Activated T-cell treated with anti-CD3 and anti-CD28 coated beads, Interleukin-2, amount 50 U/mL, for 4 hours (primary cell): ENCODE measurements at places on chromosomes 16 and 17. TPM values are rescaled to one million over a fixed set of nuclear protein-coding genes. Genes with fewer than 3 reads are reported as not detected.

DNA sequence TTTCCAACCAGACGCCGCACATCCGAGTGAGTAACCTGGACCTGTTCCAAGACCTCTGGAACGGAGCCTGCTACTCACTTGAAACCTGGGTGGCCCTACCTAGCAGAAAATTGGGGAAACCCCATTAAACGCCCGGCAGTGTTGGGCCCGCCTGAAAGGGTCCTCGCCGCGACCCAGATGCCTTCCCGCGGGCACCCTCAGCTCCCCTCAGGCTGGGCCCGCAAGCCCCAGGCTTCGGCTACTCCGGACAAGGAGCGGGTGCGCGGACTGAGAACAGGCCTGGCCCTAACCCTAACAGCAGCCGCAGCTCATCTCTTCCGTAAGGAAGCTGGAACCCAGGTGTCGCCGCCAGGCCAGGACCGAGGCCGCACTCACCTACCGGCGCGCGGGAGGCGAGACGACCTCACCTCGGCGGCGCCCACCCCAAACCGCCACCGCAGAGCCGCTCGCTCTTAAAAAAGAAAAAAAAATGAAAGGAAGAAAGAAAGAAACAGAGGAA, 344 bp downstream of the PSME3IP1 start:
- no peak for DNase-seq

DNA sequence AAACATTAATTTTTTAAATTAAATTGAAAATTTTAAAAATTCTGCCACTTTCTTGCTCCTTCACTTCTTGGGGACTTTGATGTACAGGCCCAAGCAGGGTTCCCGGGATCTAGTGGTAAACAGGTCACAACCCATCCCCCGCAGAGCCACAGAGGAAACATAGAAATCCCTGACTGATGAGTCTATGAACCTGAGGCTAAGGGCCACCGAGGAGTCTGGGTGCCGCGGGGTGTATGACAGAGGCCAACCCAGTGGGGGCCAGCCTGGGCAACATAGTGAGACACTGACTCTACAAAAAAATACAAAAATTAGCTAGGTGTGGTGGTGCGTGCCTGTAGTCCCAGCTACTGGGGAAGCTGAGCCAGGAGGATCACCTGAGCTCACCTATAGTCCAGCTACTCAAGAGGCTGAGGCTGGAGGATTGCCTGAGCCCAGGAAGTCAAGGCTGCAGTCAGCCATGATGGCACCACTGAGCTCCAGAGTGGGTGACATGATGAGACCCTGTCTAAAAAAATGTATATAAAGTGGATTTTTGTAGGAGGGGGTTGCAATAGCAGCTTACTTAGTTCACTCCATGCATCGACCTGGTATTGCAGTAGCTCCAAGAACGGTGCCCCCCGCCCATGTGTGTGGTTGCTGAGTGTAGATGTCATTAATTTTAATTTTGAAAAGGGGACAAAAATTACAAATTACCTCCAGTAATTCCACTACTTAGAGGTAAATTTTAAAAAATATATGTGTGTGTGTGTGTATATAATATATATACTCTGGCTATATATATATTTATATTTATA, 9.2 kb upstream of the FLYWCH1 start:
- DNase-seq: no peak

GRCh38 chr16:55534756-55535155, 25.9 kb downstream of the LPCAT2 start:
- DNase-seq: no peak

DNA sequence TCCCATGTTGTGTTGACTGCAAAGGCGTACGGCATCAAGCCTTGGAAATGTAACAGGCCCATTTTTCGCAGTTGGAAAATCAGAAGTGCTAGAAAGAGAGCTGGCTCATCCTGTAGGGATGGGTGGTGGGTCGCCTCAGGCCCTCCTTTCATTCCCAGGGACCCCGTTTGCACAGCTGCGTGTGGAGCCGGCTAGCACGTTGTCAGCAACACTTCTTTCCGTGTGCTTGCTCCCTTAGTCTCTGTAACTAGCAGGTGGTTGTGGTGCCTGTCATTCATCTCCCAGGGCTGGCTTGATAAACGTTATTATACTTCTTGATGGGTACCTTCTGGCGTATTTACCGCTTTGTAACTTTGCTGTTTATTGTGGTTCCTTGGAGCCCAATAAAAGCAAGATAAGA, 239.0 kb upstream of the CACNG5 start:
- no peak for DNase-seq

DNA sequence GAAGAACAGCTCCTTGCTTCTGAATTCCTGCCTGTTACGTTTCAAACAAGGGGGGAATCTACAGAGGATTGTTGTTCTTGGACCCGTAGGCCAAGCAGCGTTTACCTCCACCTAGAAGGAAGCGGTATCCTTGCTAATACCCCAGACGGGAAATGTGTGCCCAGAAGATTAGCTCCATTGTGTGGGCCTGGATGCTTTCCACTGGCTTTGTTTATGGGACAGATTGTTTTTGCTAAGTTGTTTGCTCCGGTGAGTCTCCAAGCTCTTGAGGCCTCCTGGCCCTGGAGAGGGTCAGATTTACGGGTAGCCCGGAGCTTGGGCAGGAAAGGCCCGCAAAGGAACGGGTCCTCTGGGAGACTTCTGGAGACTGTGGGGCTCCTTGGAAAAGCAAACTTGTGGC, 28.4 kb upstream of the MRTFB start:
- no peak for DNase-seq

GRCh38 chr16:23318639-23319038, 16.5 kb downstream of the SCNN1B start:
- DNase-seq: no peak

- DNase-seq: no peak
Observed at GRCh38 chr17:61704935-61705449, 114.0 kb upstream of the NACA2 start.

DNA sequence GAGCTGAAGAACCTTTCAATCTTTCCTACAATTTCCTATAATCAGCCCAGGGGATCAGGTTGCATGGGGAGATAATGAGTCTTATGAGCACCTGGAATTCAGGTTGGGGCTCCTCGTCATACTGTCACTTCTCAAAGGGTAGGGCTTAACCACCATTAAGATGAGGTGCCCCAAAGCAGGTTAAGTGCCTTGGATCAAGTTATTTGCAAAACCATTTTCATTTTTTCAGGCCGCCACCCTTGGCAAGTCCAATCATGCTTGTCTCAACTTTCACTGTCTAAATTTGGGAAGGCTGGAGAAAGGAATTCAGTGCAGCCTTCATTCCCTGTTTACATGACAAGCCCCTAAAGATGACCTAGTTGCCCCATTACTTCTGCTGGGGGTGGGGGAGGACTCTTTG, 44.9 kb upstream of the TANGO6 start:
- DNase-seq: no peak

- DNase-seq: no peak
Observed at GRCh38 chr17:13776027-13776551, 174.4 kb upstream of the HS3ST3A1 start.

GRCh38 chr16:76574651-76575050, 297.4 kb downstream of the CNTNAP4 start:
- DNase-seq: no peak

DNA sequence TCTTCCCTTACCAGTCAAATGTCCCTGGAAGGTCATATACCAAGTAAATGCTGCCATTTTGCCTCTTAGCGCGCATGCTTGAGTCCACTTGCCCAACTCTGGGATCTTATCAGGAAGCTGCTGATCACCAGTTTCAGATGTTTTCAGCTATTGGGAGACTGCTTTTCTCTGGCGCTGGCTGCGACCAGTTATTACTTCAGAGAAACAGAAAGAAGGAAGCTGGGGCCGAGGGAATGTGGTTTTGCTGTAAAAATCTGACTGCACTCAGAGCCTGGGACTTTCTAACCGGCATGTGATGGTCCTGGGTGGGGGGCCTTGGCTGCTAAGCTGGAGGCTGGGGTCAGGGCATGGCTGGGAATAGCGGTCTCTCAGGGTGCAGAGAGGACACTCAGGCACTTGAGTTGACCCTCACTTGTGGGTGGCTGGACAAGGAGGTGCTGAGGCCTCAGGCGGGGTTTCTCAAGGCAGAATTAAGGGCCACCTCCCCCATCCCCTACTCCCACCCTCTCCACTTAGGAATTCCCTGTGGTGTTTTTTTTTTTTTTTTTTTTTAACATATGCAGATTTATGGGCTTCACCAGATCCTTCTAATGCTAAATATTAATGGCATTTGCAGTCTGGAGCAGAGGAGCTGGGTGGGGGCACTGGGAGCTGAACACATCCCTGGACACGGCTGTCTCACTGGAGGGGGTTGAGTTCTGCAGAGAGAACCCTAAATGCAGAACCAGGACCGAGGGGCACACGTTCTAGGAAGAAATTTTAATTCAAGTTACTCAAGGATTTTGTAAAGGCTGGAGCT, 145.8 kb downstream of the CYLD start:
- no peak for DNase-seq

GRCh38 chr17:55280212-55280611, 15.5 kb downstream of the HLF start:
- no peak for DNase-seq

- no peak for DNase-seq
Observed at GRCh38 chr16:49168126-49168525, 113.5 kb downstream of the CBLN1 start.

DNA sequence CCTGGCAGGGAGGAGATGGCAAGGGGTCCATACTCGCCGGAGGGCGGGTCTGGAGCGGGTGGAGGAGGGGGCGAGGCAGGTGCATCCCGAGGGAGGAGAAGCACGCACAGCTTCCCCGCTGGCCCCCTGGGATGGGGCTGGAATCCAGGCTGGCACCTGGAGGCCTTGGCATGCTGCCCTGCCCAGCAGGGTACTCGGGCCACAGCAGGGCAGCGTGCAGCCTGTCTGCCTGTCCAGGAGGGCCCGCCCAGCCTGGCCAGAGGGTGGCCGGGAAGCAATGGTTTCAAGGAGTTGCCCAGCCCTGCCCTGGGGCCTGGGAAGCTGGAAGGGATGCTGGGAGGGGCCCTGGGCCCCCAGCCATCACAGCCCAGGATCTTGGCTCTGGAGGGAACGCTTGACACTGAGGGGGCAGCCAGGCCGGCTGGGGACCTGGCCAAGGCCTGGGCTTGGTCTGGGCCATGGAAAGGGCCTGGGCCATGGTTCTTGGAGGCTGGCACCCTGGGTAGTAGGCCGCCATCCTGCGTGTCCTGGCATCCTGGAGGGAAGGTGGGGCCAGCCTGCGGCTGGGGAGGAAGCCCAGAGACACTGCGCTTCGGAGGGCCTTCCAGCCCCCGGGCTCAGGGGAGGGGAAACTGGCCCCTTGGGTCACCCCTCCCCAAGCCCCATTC, 1.1 kb downstream of the GLIS2 start:
- no peak for DNase-seq

GRCh38 chr17:54932711-54933110, 32.1 kb downstream of the TOM1L1 start:
- no peak for DNase-seq

GRCh38 chr16:16933861-16934260, 536.9 kb downstream of the XYLT1 start:
- no peak for DNase-seq

DNA sequence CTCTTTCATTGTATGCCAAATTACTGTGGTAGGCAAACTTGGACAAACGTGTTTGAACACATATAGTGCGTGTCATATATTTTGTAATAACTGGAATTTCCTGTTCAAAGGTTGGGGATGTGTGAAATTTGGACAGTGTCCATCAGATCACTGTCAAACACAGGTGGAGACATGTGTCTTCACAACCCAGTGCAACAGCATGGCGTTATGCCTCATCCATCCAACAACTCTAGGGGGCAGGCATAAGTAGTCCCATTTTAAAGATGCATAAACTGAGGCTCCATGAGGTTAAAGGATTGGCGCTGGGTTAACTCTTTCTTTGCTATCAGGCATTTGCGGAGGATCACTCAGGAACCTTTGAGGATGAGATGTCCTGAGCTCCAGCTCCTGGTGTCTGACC, 103.7 kb downstream of the RBFOX1 start:
- DNase-seq: no peak

GRCh38 chr16:75948441-75948840, 222.2 kb upstream of the CPHXL start:
- no peak for DNase-seq

DNA sequence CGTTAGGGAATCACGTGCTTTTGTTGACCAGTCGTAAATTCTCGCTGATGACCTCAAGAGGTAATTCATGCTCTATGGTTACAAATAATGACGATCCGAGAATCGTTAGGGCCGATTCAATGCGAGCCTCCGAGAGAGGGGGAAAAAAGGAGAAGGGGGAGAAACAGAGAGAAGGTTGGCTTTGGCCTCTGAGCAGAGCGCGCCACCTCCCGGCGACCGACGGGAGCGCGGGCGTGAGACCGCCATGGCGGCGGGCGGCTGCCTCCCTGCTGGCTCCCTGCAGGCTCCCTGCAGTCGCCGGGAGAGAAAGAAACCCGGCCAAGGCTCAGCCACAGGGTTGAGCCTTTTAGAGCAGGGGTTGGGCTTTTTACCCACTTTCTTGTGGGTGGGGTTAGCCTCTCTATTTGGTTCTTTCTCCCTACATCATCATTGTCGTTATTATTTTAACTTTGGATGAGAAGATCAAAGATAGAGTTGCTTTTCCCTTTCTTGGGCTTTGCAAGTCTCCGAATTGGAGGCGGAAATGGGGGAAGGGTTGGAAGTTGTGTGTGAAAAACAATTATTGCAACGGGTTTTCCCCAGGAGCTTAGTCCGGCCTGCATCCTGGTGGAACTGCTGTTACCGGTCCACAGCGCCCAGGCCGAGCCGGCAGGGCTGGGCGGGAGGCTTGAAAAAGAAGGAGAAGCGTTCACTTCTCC, 410 bp upstream of the HOXB5 start:
- DNase-seq: peak; percentile 78

DNA sequence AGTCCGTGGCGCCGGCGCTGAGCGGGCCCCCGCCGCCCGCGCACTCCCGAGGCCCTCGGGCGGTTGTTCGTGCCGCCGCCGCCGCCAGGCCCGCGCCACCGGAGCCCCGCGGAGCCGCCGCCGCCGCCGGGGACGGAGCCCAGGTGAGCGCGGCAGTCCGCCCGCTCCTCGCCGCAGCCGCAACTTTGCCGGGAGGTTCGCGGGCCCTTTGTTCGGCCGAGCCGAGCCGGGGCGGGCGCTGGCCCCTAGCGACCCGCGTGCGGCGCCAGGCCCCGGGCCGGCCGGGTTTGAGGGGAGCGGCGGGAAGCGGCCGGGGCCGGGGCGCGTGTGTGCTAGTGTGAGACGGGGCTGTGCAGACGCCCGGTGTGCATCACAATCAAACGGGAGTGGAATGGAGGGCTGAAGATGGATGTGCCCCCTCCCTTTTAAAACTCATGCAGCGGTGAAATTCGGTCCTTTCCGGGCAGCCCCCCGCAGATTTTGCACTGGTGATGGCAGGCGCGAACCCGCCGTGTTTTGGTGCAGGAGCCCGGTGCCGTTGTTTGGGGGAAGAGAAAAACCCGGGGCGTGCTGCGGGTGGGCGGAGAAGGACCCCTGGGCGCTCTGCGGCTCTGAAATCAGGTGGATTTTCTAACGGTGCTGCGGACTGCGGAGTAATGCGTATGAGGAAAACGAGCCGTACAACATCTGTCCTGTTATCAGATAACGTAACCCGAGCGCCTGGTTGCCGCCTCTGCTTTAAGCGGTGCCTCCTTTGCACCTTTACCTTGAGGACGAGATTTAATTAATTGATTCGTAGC, 823 bp downstream of the TNRC6C start:
- peak; percentile 15 for DNase-seq

The ZNF385C gene
- 0.43 TPM for total RNA-seq

The NME3 gene
- total RNA-seq: 37.4 TPM

The PRDM7 gene
- not detected for total RNA-seq
